ENCODE measurements at places on chromosomes 3 and 15. TPM values are rescaled to one million over a fixed set of nuclear protein-coding genes. Genes with fewer than 3 reads are reported as not detected.

ILDR1 gene
- polyA plus RNA-seq: 0.02 TPM

SLC6A20 gene
- 0.19 TPM for polyA plus RNA-seq

ARHGAP31 gene
- polyA plus RNA-seq: 1.1 TPM

PPP2R3A gene
- polyA plus RNA-seq: 3.2 TPM

EHHADH gene
- polyA plus RNA-seq: 1.9 TPM

THSD4 gene
- 18.0 TPM for polyA plus RNA-seq

PAK2 gene
- polyA plus RNA-seq: 21.3 TPM

C3orf85 gene
- not detected for polyA plus RNA-seq

CCNB2 gene
- polyA plus RNA-seq: 72.5 TPM

GNAT1 gene
- not detected for polyA plus RNA-seq

CCR3 gene
- not detected for polyA plus RNA-seq

LRRN1 gene
- polyA plus RNA-seq: 0.02 TPM

CLDN18 gene
- polyA plus RNA-seq: not detected

DLEC1 gene
- polyA plus RNA-seq: not detected

SPSB4 gene
- polyA plus RNA-seq: 0.03 TPM

SIDT1 gene
- polyA plus RNA-seq: 0.02 TPM

GOLGA6D gene
- polyA plus RNA-seq: not detected

CHRM5 gene
- not detected for polyA plus RNA-seq

SLC12A1 gene
- not detected for polyA plus RNA-seq

LEKR1 gene
- polyA plus RNA-seq: 0.27 TPM

SLC28A1 gene
- not detected for polyA plus RNA-seq

NFKBIZ gene
- polyA plus RNA-seq: 2.4 TPM

FEZF2 gene
- not detected for polyA plus RNA-seq

SAMD7 gene
- polyA plus RNA-seq: not detected

SUSD5 gene
- 0.02 TPM for polyA plus RNA-seq

GPR176 gene
- 18.3 TPM for polyA plus RNA-seq

PATL2 gene
- polyA plus RNA-seq: 0.18 TPM

TAGLN3 gene
- polyA plus RNA-seq: 17.7 TPM

GOLGA8O gene
- polyA plus RNA-seq: not detected

HESX1 gene
- 0.17 TPM for polyA plus RNA-seq

EFL1 gene
- polyA plus RNA-seq: 12.5 TPM

EFCAB12 gene
- 0.27 TPM for polyA plus RNA-seq

SKOR1 gene
- 0.01 TPM for polyA plus RNA-seq

GHSR gene
- polyA plus RNA-seq: not detected

LMAN1L gene
- polyA plus RNA-seq: not detected

MBD4 gene
- polyA plus RNA-seq: 13.1 TPM

All from foreskin keratinocyte (primary cell).